ENCODE measurements at places on chromosomes 2 and 18. TPM values are rescaled to one million over a fixed set of nuclear protein-coding genes. Genes with fewer than 3 reads are reported as not detected.

PNO1 gene
- 45.2 TPM for total RNA-seq

FHOD3 gene
- 2.9 TPM for total RNA-seq

EEF1B2 gene
- total RNA-seq = 1,254 TPM

MC4R gene
- total RNA-seq = not detected

BOK gene
- 28.3 TPM for total RNA-seq

C1D gene
- total RNA-seq = 32.5 TPM

IFIH1 gene
- total RNA-seq = 0.78 TPM

C2orf81 gene
- 3.2 TPM for total RNA-seq

PIEZO2 gene
- 0.53 TPM for total RNA-seq

BMP10 gene
- total RNA-seq = not detected

PDIA6 gene
- 352 TPM for total RNA-seq

ATAD2B gene
- total RNA-seq = 5.6 TPM

TMEM169 gene
- 0.37 TPM for total RNA-seq

FSHR gene
- total RNA-seq = not detected
